ENCODE measurements at places on chromosomes 13 and 19.

- no peak for DNase-seq
These were observed 192.4 kb downstream of the ZNF536 start for GRCh38 chr19:30564551-30565011.

DNA sequence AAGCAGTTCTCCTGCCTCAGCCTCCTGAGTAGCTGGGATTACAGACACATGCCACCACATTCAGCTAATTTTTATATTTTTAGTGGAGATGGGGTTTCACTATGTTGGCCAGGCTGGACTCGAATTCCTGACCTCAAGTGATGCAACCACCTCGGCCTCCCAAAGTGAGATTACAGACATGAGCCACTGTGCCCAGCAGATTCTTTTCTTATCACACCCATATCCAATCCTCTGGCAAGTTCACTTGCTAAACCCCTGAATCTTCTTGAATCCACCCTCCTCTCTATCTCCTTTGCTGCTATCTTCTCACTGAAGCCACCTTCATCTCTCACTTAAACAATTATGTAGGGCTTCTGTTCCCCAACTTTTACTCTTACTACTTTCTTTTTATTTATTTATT is 17.5 kb downstream of the TMEM143 start:
- DNase-seq = no peak

- no peak for DNase-seq
These were observed 1.5 kb upstream of the RAB3A start for GRCh38 chr19:18205200-18205892.

GRCh38 chr13:47415048-47415447 is 518.2 kb upstream of the HTR2A start:
- DNase-seq = no peak

GRCh38 chr13:36051082-36051481 is 80.1 kb downstream of the DCLK1 start:
- no peak for DNase-seq

- DNase-seq = no peak
These were observed 13.7 kb upstream of the PRKD2 start for GRCh38 chr19:46730595-46730994.

GRCh38 chr13:113559901-113560644 is 24.5 kb upstream of the TFDP1 start:
- no peak for DNase-seq

DNA sequence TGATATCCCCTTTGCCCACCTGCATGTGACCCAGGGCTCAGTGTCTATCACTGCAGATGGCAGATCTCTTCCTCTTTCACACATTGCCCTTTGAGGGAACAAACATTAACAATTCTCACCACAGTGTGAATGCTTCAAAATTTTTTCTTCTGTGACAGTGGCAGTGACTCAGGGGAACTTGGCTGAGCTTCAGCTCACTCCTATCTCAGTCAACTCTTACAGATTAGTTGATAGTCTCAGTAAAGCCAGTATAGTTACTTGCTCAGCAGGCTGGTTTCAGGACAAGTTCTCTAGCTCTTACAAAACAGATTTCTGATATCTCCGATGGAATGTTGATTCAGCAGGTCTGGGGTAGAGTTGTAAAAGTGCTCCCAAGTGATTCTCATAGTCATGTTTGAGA is 166.9 kb downstream of the DLEU7 start:
- no peak for DNase-seq

GRCh38 chr13:110921209-110921608 is 6.3 kb upstream of the ANKRD10 start:
- no peak for DNase-seq

GRCh38 chr13:70087247-70087646 is 20.4 kb upstream of the ATXN8OS start:
- DNase-seq = no peak

DNA sequence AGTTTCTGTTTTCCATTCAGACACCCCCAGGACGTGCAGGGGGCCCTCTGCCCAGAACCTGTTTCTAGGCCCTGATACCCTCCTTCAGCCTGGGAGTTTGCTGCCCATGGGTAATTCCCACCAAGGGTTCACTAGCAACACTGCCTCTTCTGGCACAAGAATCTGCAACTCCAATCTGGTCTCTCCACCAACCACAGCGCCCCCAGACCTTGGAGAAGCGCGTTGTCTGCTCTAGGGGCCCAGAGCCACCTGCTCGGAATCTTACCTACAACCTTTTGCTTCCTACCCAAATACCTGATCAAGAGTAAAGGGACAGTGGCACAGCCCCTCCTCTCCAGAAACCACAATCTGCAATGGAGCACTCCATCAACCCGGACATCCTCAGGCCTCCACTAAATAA is 763 bp downstream of the ZNF180 start:
- no peak for DNase-seq

GRCh38 chr13:50125304-50125553 is 110.0 kb downstream of the KCNRG start:
- no peak for DNase-seq

DNA sequence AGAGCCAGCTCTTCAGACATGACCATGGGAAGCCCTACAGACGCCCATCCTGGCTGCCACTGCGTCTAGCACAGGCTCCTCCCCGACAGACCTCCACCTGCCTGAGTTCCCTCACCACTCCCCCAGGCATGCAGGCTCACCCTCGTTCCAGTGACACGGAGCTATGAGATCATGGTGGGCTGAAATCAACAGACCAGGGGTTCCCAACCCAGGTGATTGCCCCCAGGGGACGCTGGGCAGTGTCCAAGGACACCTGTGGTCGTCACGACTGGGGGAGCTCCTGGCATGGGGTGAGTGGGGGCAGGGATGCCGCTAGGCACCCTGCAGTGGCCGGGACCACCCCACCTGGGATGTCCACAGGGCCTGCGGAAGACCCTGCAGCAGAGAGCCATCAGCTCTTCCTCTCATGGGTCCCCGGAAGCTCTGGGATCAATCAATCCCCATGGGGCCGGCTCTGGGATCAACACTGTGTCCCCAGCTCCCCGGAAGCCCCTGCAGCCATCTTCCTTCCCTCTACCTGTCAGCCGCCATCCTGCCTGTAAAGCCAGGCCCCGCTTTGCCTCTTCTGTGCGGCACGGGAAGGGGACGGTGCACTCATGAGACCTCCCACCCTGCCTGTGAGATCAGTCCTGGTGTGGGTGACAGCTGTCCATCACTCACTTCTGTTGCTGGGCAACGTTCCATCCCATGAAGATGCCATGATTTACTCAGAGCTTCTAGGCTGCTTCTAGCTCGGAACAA is 12.8 kb upstream of the MADCAM1 start:
- DNase-seq = no peak

- DNase-seq = peak; percentile 42
These were observed 979 bp downstream of the AKAP8 start for GRCh38 chr19:15378534-15379082.

DNA sequence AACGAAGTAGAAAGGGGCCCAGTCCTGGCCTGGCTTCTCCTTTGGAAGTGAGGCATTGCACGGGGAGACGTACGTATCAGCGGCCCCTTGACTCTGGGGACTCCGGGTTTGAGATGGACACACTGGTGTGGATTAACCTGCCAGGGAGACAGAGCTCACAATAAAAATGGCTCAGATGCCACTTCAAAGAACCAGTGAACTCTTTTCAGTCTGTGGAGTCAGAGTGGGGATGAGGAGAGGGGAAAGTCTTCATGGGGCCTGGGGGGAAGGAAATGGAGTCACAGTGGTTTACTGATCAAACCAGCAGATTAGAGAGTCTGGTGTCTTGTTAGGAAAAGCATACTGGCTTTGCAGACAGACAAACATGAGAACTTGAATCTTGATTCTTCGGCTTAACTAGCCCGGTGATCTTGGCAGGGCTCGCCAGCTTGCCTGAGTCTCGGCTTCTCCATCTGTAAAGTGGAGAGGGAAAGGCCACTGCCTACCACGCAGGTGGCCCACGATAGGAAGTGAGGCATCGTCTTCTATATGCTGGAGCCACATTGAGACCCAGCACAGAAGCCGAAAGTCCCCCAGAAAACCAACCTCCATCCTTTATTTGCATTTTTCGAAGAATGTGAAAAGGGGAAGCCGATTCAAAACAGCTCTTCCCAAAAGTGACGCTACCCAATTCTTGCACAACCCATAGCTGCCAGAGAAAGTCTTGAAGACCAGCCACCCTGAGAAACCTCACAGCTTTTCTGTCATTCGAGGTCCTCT is at the start of gene FFAR1:
Gene FFAR1 (plus strand): TSS at position 732 of the 759 bp plus-strand sequence. CDS start 3,650 bp downstream, outside the sequence.
- DNase-seq = no peak

- DNase-seq = no peak
These were observed 22.2 kb downstream of the SHISA2 start for GRCh38 chr13:26029581-26030136.

DNA sequence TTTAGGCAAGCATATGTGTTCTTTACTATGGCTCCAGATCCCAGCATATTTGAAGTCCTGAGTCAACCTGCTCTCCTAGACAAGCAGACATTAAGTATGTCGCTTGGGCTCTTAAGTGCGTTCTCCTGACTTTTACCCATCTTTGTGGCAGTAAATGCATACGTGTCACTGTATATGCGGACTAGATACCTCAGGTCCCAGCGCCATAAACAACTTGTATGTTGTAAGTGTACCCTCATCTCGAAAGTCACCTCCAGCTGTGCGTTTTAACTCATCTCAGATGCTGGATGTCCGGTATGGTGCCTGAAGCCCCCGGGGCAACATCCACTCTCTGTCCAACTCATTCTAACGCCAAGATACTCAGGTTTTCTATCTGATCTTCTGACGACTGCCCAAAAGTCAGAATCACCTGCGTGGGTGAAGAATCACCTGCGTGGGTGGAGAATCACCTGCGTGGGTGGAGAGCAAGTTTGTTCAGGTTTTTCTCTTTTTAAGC is 1.7 kb downstream of the PTOV1 start:
- no peak for DNase-seq

- no peak for DNase-seq
These were observed 2.5 kb downstream of the PRKCSH start for GRCh38 chr19:11437955-11438354.

GRCh38 chr13:91724591-91724990 is 326.2 kb downstream of the GPC5 start:
- no peak for DNase-seq

DNA sequence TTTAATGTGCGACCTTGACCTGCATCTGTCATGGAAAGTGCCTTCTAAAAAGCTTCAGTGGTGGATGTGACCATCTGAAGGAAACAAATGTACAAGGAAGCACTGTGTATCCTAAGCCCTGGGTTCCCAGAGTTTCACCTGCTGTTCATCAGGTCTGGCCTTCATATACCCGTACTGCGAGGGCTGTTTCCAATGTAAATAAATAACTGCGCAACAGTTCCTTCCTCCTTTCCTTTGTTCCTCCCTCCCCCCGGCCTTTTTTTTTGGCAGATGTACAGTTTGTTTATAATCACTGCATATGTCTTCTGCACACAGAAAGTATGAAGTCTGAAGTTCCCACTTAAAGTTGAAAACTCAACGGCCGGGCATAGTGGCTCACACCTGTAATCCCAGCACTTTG is 5.2 kb downstream of the FAAP24 start:
- no peak for DNase-seq

GRCh38 chr13:99307247-99307646 is at the start of gene GPR183:
GPR183 (minus strand) TSS chr13:99307399; CDS start chr13:99296145, 11,254 bp downstream.
- no peak for DNase-seq

DNA sequence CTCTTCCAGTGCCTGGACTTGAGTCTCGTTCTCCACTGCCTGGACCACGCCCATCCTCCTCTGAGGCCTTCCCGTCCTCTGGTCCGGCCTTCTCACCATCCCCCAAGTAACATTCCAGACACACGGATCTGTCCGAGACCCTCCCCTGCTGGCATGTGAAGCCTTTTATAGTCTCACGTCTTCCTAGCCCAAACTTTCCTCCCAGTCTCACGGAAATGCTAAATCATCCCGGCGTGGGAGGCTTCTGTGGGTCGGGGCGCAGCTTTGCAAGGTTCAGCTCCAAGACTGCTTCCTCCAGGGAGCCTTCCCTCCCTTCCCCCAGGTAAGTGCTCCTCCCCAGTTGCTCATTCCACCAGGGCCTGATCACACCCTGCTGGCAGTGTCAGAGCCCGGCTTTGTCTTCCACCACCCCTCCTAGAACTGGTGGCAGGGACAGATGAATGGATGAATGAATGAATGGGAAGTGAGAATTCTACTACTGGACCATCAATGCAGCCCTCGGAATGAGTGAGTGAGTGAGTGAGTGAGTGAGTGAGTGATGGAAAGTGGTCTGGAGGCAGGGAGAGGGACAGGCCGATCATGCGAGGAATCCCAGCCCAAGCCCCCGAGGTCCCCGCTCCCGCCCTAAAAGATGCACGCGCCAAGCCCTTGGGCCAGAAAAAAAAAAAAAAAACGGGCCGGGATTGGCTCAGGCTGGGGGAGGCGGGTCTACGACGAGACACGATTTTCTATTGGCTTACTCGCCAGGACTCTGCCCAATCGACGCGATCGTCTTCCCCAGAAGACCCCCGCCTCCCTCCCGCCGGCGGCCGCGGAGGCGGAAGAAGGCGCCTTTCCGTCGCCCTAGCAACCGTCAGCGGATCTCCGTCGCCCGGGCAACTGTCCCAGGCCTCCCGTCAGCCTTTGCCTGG is 9.3 kb downstream of the EPHX3 start:
- DNase-seq = peak; percentile 32

- DNase-seq = no peak
These were observed 18.3 kb upstream of the F7 start for GRCh38 chr13:113086991-113087922.

DNA sequence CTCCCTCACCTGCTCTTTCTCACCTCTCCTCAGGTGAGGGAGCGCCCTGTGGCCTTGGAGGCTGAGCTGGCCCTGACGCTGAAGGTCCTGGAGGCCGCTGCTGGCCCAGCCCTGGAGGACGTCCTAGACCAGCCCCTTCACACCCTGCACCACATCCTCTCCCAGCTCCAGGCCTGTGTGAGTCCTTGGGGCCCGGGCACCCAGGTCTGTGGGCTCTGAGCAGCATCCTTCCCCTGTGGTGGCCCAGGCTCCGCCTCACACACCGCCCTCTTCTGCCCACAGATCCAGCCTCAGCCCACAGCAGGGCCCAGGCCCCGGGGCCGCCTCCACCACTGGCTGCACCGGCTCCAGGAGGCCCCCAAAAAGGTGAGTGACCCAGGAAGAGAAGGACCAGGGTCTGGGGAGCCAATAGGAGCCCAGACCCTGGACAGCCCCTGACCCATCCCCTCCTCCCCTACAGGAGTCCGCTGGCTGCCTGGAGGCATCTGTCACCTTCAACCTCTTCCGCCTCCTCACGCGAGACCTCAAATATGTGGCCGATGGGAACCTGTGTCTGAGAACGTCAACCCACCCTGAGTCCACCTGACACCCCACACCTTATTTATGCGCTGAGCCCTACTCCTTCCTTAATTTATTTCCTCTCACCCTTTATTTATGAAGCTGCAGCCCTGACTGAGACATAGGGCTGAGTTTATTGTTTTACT is 1.9 kb downstream of the IFNL1 start:
- no peak for DNase-seq

DNA sequence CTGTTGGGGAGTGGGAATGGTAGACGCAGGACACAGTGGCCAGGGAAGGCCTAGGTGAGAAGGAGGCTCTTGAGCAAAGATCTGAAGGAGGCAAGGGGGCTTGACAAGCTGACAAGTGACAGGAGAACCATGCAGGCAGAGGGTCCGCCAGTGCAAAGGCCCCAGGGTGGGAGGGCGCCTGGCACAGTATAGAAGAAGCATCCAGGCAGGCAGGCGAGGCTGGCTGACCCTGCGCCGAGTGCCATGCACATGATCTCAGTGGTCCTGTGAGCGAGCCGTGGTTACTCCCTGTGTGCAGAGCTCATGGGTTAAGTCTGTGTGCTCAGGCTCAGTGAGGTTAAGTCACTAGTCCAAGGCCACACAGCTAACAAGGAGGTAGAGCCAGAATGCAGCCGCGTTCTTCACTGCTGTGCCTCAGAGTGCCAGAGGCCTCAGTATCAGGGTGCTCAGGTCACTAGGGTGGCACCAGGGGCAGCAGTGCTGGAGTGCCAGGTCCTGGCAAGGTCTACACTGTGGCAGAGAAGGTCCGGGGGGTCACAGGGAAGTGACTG is 15.2 kb downstream of the CNFN start:
- DNase-seq = no peak

All from activated CD4-positive, alpha-beta T cell treated with anti-CD3 and anti-CD28 coated beads, Interleukin-2, amount 50 U/mL, for 24 hours (primary cell).